ENCODE measurements at places on chromosomes 7 and 10. TPM values are rescaled to one million over a fixed set of nuclear protein-coding genes. Genes with fewer than 3 reads are reported as not detected.
A peak's percentile ranks its signal among the peaks of the same experiment; 100 is the strongest.

GRCh38 chr10:77925795-77926565, 575 bp downstream of the DLG5 start:
- no peak overlapping the region for H3K27ac ChIP-seq
- peaks cover 2% of the 10 kb centered on the region for H3K36me3 ChIP-seq
- H3K4me1 ChIP-seq: peaks cover 40% of the 10 kb centered on the region
- H3K4me3 ChIP-seq: peak overlapping the region; percentile 92
- DNase-seq: peak; percentile 35

- no peak overlapping the region for H3K4me3 ChIP-seq
- no peaks in the 10 kb centered on the region for H3K36me3 ChIP-seq
- H3K27ac ChIP-seq: no peak overlapping the region
- H3K27me3 ChIP-seq: no peaks in the 10 kb centered on the region
- DNase-seq: no peak
Measured at GRCh38 chr10:75117995-75118394, 6.5 kb downstream of the SAMD8 start.

DNA sequence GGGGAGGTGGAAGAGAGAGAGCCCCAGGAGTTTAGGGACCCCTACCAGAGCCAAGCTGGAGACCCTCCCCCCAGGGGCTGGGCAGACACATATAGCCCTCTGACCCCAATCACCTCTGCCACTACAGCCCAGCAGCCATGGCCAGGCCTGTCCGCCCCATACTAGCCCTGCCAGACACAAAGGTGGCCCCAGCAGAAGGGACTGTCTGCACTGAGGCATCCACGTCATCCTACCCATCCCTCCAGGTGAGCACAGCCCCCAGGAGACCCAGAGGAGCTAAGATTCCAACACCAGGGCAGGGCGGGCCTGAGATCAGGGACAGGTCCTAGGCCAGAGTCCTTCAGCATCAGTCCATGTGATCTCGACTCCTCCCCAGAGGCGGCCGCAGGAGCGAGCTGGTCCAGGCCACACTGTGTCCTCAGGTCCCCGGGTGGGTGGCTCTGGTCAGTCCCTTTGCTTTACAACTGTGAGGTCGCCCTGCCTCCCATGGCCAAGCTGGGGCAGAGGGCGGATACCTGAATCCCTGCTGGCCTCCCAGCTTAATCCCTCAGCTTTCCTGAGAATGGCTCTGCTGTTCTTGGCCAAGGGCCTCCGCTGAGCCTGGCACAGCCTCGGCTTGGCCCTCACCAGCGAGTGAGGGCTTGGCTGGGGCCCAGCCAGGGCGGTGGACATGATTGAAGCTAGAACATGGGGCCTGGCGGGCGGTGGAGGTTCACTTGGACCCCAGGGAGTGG, 14.3 kb upstream of the ELN start:
- no peak overlapping the region for H3K4me3 ChIP-seq
- no peak for DNase-seq
- no peak overlapping the region for H3K27ac ChIP-seq

- no peak for DNase-seq
- H3K4me3 ChIP-seq: no peak overlapping the region
- H3K27me3 ChIP-seq: no peaks in the 10 kb centered on the region
- peaks cover 12% of the 10 kb centered on the region for H3K36me3 ChIP-seq
Measured at GRCh38 chr10:132320654-132321469, 11.1 kb upstream of the LRRC27 start.

DNA sequence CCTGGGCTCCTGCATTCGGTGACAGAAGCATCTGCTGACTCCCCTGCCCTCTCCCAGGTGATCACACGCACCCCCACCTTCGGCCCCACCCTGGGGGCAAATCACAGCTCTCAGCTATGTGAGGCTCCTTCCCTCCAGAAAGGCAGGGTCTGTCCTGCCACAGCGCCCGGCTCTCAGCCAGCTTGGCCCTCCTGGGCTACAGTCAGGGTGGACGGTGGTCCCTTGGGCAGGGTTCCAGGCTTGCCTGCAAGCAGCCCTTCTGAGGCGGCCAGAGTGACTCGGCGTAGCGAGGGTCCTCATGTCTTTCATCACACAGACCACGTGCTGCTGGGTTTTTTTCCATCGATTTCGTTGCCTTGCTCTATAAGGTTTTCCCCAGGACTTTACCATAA, 53.6 kb upstream of the EBF3 start:
- peaks cover 2% of the 10 kb centered on the region for H3K27me3 ChIP-seq
- no peaks in the 10 kb centered on the region for H3K36me3 ChIP-seq
- H3K4me3 ChIP-seq: no peak overlapping the region
- no peak for DNase-seq
- H3K4me1 ChIP-seq: peaks cover 6% of the 10 kb centered on the region
- no peak overlapping the region for H3K27ac ChIP-seq

- H3K27ac ChIP-seq: no peak overlapping the region
- peaks cover 7% of the 10 kb centered on the region for H3K4me1 ChIP-seq
- no peaks in the 10 kb centered on the region for H3K36me3 ChIP-seq
- DNase-seq: no peak
- H3K27me3 ChIP-seq: no peaks in the 10 kb centered on the region
- no peak overlapping the region for H3K4me3 ChIP-seq
Measured at GRCh38 chr7:97430006-97430405, 301.9 kb upstream of the TAC1 start.

DNA sequence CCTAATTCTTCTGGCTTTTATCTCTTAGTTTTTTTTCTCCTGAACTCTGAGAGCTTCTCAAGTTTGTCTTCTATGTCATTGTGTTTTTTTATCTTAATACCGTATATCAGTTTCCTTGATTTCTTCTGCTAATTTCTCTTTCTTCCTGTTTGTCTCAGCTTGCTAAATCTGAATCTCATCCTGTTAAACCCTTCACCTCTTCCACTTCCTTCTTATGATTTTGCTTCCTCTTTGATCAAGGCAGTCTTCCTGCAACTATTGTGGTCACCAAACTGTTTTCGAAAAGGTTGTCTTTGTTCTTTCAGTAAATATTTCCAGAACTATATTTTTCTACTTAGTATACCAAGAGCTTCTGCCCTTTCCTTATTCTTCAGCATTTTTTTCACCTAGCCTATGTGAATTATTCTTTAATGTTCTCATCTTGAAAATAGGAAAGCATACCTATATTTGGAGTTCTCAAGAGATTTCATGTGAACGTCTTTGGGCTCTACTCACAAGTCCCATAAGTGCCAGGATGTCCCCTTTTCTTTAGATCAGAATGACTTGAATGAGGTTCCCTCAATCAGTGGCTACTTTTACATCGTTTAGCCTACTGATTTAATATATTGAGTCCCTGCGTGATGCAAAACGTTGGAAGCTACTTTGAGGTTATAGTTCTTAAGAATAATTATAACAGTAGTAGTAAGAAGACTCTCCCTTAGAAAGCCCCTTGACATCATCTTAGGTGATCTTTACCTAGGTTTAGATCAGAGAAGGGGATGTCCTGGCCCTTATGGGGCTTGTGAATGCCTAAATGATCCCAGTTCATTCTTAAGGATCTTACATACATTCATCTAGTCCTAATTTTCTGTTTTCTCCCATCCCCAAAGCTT, 415.4 kb upstream of the AUTS2 start:
- DNase-seq: no peak
- no peak overlapping the region for H3K4me3 ChIP-seq
- no peaks in the 10 kb centered on the region for H3K27me3 ChIP-seq
- H3K36me3 ChIP-seq: no peaks in the 10 kb centered on the region

DNA sequence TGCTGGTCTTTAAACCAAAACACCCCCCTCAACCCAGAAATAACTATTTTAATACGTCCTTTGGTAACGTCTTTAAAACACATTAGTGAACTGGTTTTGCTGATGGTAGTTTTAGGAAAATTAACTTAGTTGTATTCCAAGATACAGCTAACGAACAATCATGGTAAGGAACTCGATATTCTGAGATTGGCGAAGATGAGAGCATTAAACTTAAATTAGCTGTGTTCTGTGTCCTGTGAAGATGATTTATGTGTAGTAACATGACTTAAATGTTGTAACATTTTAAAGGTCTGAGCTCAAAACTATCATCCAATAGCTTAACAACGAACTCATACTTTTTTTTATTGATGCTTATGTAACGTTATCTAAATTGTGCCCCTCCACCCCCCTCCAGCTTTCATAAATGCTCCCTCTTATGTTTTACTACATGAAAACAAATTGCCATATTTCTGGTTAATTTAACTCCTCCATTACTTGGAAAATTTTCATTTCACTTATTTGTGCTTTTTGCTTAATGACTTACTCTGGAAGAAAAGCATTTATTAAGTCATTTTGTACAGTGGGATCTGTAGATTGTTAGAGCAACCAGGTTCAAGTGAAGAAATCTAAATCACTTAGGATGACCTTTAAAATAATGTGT, 1.7 kb downstream of the SDK1 start:
- no peak overlapping the region for H3K27ac ChIP-seq
- peaks cover 17% of the 10 kb centered on the region for H3K4me1 ChIP-seq
- peak overlapping the region; percentile 94 for H3K4me3 ChIP-seq
- H3K36me3 ChIP-seq: no peaks in the 10 kb centered on the region
- H3K27me3 ChIP-seq: peaks cover 35% of the 10 kb centered on the region
- no peak for DNase-seq

- no peak overlapping the region for H3K27ac ChIP-seq
- DNase-seq: no peak
- H3K4me1 ChIP-seq: no peaks in the 10 kb centered on the region
Measured at GRCh38 chr10:106355450-106355849, 809.1 kb downstream of the SORCS1 start.

DNA sequence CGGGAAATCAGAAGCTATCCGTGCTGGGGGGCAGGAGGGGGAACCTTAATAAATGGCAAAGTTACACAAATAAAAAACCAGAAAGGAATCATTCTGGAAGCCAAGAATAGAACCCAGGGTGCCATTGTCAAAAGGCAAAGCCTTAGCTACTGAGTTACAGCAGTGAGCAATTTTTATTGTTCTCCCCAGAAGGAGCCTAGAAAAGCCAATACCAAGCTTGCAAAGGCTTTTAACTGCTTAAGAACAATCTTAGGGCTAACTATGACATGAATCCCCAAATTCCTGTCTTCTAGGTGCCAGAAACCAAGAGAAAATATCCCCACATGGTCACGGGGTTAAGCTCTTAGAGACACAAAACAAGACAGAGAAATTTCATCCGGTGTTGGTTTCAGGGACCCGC, 482.7 kb downstream of the CCSER2 start:
- H3K27me3 ChIP-seq: no peaks in the 10 kb centered on the region
- no peak overlapping the region for H3K27ac ChIP-seq
- DNase-seq: no peak
- H3K36me3 ChIP-seq: peaks cover 2% of the 10 kb centered on the region

GRCh38 chr10:132698761-132699391, 87.1 kb downstream of the NKX6-2 start:
- no peak overlapping the region for H3K27ac ChIP-seq
- peaks cover 11% of the 10 kb centered on the region for H3K36me3 ChIP-seq
- H3K4me1 ChIP-seq: peaks cover 4% of the 10 kb centered on the region
- DNase-seq: no peak

DNA sequence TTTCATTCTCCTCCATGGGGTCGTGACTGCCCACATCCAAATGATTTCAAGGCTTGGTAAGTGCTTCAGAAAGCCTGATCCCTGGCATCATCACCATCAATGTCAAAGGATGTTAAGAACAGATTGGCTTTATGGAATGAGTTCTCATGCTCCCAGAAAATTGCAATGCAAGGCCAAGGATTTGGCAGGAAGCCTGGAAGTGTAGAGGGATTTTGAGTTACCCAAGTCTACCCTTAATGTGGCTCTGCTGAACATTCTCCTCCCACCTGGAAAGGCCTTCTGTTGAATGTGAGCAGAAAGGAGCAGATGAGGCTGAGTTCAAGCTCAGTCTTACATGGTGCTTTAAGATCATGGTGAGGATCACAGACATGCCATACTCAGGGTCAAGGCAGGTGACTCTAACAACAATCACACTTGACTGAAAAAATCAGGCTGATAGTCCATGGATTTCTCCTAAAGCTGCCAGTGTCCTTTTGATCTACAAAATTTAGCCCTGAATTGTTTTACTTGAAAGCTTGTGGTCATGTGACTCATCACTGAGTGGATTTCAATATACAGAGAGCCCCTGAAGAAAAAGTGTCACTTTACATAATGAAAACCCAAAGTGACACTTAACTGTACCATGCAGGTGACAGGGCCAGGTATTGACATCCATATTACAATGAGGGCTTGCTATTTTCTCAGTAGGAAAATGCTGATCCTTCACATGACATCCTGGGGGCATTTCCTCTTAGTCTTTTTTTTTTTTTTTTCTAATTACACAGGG, 111.1 kb upstream of the PDLIM1 start:
- no peak for DNase-seq
- peaks cover 8% of the 10 kb centered on the region for H3K36me3 ChIP-seq
- H3K4me1 ChIP-seq: peaks cover 19% of the 10 kb centered on the region
- H3K27ac ChIP-seq: no peak overlapping the region
- H3K27me3 ChIP-seq: no peaks in the 10 kb centered on the region

DNA sequence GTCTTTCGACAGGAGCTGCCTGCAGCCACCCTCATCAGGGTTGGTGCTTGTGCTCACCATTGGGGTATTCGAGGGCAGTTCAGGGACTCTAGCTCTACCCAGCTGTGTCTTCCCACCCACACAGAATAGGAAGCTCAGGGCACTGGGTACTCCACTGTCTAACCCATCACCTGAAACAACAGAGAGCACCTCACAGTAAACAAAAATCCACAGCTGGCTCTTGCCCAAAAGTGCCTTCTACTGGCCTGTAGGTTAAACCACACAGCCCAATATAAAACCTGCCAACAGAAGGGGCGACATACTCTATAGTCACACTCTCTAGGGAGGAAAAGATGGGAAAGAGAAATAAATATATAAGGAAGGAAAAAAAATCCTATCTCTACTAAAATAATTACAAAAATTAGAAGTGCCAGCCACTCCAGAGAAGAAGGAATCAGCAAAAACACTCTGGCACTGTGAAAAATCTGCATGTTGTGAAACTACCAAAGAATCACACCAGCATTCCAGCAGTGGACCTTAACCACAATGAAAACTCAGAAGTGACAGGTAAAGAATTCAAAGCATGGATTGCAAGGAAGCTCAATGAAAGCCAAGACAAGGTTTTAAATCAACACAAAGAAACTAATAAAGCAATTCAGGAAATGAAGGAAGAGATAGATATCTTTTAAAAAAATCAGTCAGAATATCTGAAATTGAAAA, 110.0 kb downstream of the HGF start:
- peaks cover 13% of the 10 kb centered on the region for H3K4me1 ChIP-seq
- DNase-seq: no peak
- no peaks in the 10 kb centered on the region for H3K36me3 ChIP-seq
- no peak overlapping the region for H3K4me3 ChIP-seq

DNA sequence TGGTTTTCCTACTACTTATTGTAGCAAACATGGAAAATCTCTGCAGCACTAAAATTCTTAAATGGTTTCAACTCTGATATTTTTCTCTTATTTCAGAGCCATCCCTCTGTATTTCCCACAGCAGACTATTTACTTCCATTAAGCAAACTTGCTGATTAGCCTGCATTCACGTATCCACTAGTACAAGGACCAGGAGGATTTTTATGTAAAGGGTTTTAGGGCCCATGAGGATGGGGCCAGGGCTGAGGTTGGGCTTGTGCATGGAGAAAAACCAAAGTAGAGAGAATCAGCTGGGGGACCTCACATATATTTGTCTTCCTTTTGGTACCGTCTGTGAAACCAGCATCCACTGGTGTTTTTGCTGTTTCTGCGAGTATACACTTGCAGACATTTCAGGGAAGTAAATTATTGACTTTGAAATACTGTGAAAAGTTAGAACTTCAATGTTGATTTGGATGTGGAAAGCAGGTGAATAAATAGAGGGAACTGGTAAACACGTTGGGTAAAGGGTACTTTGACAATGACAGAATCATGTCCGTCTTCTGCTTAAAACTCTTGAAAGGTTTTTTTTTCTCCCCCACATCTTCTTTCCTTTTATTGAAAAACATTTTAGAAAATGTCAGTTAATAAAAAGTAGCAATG, 44.3 kb downstream of the ERLIN1 start:
- no peak overlapping the region for H3K4me3 ChIP-seq
- H3K27me3 ChIP-seq: peaks cover 12% of the 10 kb centered on the region

BEND7 gene
- total RNA-seq: 25.0 TPM

LRRC17 gene
- 35.8 TPM for total RNA-seq

AMPH gene
- 32.4 TPM for total RNA-seq

TBRG4 gene
- total RNA-seq: 109 TPM

VPS26A gene
- total RNA-seq: 63.2 TPM

FBXL13 gene
- total RNA-seq: 2.1 TPM

Data from neural crest cell (in vitro differentiated cells).